ENCODE measurements at places on chromosomes 3 and 15.

DNA sequence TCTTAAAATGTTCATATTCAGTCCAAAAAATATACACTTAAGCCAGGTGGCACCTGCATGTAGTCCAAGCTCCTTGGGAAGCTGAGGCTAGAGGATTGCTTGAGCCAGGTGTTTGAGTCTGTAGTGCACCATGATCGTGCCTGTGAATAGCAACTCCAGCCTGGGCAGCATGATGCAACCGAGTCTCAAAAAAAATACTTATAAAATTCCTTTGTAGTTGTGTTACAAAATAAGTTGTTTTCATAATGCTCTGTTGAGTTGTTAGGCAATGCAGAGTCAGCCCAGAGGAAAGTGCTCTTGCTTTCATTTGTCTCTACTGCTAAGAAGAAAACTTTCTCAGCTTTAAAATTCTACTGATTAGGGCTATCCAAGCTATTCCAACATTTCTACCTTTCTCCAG lies 442.8 kb upstream of the ARRDC4 start:
- no peak for DNase-seq

DNA sequence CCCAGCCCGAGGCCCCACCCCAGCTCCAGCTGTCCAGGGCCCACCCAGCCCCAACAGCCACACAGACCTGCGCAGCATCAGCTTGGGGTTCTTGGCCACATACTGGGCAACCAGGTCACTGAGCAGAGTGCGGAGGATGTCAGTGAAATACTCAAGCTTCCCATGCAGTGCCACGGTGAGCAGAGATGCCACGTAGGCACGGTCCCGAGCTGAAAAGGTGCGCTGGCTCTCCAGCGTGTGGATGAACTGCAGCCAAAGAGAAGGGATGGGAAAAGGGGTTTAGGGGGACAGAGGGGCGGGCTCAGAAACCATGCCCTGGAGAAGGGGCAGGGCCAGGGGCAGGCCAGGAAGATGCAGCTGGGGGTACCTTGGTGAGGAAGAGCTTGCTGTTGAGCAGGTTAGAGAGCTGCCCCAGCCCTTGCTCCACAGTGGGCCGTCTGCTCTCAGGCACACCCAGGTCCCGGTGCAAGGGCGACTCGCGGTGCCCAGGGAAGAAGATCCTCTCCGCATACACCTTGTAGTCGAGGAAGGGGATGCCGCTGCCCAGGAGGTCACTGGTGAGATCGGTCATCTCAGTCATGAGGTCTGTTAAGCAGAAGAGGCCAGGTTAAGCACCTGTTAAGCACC lies 17.4 kb downstream of the PLXNB1 start:
- DNase-seq: no peak

DNA sequence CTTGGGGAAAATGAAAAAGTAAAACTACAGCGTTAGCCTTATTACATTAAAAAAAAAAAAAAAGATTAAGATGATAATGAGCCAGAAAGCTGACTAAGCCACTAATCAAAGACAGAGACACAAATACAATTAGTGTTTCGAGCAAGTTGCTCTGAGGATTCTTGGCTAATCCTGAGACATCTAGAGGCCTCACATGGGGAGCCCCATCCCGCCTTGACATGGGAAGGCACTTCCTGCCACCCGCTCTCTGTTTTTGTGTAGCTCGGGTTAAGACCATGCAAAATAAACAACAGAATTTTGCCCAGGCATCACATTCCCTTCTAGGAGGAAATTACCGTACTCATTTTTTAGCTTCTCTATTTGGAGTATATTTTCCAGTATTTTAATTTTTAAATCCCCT lies 15.3 kb downstream of the HESX1 start:
- no peak for DNase-seq

DNA sequence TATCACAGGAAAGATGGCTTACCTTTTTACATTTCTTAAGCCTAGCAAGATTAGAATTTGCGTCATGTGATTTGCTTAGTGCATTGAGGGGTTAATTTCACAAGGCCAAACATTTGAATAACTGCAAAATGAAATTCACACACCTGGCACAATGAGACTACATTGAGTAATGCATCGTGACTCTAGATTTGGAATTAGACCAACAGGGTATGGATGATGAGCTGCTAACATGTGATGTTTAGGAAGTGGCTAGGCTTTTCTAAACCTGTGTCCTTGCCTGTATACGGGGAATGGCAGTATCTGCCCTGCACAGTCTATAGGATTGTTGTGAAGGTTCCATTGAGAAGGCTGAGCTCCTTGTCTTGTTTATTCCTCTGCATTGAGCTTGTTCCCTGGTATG lies 160.1 kb downstream of the MFSD1 start:
- DNase-seq: no peak

DNA sequence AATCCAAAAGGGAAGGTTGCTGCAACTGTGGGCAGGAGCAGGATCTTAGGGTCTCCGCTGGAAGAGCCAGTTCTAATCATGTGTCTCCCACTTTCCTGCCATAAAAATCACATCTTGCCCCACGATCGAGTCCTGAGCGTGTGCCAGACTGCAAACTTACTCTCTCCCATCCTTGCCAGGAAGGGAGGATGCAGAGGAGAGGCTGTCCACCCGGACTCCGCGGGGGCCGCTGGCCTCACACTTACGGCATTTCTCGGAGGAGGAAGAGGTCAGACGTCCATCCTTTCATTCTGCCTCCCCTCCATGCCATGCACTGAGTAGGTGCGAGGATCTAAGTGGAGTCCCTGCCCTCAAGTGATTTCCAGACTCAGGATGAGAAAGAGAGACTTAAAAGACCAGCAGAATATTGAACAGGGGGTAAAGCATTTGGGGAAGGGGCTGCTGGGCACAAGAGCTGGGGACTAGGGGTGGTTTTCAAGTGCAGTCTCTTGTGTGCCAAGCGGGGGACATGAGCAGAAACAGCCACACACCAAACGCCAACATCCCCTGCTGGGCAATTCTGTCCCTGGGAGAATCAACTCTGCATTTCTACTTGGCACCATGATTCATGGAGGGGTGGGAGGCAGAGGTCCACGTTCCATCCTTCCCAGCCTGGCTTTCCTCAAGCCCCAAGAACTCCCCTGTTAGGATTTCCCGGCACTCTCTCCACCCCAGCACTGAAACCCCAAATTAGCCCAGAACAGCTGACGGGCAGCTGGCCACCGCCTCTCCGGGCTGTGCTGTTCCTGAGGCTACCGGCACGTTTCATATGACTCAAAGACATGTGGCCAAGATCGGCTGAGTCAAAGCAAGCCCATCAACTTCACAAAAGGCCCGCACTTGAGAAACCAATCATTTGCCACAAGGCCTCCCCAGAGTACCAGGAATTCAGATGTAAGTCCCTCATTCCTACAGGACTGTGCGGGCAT lies 11.6 kb downstream of the OXTR start:
- DNase-seq: no peak

DNA sequence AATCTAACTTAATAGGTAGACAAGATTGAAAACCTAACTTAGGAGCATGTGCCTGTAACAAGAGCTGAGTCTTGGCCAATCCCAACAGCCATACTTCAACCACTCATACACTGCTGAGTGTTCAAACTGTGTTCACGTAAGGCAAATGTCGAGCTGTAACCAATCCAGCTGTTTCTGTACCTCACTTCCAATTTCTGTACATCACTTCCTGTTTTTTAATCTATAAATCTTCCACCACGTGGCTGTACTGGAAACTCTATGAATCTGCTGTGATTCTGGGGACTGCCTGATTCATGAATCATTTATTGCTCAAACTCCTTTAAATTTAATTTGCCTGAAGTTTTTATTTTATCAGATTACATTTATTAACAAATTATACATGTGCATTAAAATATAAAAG lies 44.6 kb upstream of the NEDD4 start:
- DNase-seq: no peak

DNA sequence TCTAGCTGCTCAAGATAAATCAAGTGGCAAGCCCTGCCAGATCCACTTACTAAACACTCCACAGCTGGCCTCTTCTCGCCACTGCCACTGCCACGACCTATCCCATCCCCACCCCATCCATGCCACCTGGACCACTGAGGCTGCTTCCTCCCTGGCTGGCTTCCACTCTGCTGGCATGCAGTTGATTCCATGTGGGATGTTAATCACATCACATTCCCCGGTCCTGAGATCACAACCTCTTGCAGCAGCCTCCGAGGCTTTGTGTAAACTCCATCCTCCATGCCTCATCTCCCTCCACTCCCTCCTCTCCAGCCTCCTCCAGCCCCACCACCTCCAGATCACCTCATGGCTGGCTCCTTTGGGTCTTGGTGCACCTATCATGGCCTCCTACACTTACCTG lies 7.7 kb downstream of the NCKIPSD start:
- no peak for DNase-seq

DNA sequence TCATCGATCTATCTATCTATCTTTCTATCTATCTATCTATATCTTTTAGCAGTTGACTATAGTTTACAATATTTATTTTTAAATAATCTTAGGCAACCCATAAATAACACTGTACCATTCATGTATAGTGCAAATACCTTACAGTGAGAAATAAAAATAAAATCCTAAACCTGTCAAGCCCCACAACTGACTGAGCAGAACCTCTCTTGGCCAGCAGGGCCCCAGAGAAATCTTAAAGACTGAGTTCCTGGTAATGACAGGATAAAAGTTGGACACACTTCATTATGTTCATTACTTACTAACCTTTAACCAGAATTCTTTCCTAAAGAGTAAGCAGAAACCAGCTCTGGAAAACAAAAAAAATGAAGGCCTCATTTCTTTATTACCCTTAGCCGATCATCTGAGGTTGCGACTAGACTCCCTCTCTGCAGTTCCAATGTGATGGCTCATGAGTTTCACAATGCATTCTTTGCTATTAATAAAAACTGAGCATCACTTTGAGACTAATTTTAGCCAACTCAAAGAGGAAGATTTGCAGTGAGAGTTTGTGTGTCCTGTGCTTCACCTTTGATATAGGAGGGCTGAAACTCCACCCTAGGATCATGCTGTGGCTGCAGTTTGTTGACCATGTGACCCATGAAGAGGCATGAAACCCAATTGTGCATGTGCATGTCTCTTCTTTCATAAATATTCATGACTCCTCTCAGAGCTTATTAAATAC lies 1072.0 kb downstream of the NSUN3 start:
- DNase-seq: no peak

DNA sequence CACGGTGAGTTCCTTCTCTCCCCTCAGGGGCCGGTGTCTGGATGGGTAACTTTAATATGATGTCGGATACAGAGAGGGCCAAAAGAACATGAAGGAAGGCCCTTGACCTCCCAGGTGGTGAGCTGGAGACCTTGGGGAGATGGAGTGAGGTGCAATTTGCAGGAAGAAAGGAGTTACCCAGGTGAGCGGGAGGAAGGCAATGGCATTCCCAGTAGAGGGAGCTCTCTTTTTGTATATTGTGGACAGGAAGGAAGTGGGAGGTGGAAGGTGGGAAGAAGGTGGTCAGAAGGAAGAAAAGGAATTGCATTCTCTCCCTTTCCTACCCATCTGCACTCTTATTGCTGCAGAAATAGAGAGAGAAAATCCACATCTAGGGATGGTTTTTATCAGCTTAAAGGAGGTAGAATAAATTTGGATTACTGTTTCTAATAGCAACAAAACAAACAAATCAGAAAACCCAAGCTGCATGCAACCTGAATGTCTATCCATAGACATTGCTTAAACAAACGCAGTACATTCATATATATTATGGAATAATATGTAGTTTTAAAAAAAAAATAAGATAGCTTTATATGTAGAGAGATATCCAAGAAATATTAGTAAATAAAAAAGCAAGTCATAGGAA lies 169.0 kb upstream of the TSC22D2 start:
- no peak for DNase-seq

GRCh38 chr3:30141178-30141581 lies 465.2 kb upstream of the TGFBR2 start:
- no peak for DNase-seq

DNA sequence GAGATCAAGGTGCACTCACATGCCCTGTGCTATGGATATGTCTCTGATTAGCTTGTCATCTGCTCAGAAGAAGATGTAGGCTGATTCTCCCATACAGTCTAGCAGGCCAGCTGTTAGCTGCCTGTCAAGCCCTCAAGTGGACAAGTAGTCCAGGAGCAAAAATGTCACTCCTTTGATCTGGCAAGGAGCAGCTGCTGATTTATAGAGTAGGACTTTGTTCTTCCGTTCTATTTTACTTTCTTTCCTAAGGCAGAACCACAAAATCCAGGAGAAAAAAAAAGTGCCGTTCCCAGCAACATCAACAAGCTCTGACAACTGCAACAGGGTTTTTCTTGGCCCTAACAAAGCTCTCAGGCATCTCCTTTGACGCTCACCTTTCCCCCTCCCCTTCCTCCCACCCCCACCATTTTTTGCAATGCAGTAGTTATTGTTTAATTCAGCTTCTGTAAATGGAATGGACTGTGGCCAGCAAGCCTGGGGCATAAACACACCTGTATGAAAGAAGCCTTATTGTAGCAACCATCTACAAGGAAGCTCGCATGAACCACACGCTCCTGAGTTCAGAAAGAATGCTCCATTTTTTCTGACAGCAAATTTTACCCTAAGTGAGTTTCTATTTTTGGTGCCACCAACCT lies 196.3 kb downstream of the MEIS2 start:
- DNase-seq: no peak

- DNase-seq: peak; percentile 34
Measured at GRCh38 chr3:131326307-131326706, 55.3 kb upstream of the NUDT16 start.

- DNase-seq: no peak
Measured at GRCh38 chr15:56891852-56892440, 26.5 kb upstream of the TCF12 start.

GRCh38 chr15:57150066-57150865 lies 226.0 kb upstream of the CGNL1 start:
- no peak for DNase-seq

DNA sequence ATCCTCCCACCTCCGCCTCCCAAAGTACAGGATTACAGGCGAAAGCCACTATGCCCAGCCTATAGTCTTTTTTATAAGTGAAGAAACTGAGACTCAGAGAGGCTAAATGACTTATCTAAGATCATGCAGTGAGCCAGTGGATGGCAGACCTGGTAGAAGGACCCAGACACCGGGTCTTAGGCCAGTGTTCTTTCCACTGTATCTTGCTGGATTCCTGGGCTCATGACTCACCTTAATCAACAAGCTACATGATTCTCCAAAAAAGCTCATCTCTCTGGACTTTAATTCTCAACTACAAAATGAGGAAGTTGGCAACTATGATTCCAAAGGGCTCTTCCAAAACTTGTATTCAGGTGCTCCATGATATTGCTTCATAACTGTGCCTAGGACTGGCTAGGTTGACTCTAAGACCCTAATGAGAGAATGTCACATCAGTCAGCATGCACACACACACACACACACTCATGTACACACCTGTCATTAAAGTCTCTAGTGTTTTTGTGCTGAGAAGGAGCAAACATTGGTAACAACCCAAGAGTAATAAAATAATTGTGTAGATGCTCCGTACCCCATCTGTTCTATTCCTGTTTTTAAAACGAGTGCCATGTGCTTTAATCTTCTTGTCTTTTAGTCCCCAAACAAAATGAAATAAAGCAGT lies 89.7 kb upstream of the SLC4A7 start:
- DNase-seq: no peak

DNA sequence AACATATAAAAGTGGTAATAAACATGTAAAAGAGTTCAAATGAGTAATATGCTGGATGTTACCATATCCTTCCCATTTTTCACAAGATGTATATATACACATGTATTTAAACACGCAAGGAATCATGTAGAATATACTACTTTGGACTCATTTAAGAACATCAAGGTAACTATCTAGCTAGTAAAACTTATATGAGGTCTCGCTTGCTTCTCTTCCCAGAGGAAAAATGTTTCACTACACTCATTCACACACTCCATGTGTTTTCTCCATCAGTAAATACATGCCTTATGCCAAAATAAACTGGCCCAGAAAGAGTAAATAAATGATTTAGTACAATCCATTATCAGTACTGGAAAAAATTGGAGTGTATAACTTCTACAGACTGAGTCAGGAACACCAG lies 229.2 kb upstream of the MME start:
- DNase-seq: no peak

- DNase-seq: no peak
Measured at GRCh38 chr15:36826948-36827347, 247.5 kb downstream of the CDIN1 start.

Data from urothelium cell line (cell line).